Dermis microvascular lymphatic vessel endothelial cell (primary cell): ENCODE measurements at places on chromosomes 12 and 14. TPM values are rescaled to one million over a fixed set of nuclear protein-coding genes. Genes with fewer than 3 reads are reported as not detected.
A peak's percentile ranks its signal among the peaks of the same experiment; 100 is the strongest.

DNA sequence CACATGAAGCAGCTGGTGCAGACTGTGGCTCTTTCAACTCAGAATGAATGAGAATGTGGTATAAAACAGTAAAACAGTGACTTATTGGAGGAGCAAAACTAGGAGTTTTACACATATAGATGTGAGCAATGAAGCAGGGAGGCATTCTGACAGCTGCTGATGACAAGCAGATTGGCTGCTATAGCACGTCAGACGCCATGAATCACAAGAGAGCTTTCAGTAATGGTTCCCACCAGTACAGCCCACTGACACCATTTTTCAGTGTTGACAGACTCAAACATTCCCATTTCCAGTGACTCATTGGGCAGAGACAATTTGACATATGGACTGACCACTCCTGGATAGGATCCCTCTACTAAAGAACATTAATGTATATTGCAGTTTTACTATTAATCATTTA lies 24.6 kb upstream of the FSCB start:
- no peak for DNase-seq

DNA sequence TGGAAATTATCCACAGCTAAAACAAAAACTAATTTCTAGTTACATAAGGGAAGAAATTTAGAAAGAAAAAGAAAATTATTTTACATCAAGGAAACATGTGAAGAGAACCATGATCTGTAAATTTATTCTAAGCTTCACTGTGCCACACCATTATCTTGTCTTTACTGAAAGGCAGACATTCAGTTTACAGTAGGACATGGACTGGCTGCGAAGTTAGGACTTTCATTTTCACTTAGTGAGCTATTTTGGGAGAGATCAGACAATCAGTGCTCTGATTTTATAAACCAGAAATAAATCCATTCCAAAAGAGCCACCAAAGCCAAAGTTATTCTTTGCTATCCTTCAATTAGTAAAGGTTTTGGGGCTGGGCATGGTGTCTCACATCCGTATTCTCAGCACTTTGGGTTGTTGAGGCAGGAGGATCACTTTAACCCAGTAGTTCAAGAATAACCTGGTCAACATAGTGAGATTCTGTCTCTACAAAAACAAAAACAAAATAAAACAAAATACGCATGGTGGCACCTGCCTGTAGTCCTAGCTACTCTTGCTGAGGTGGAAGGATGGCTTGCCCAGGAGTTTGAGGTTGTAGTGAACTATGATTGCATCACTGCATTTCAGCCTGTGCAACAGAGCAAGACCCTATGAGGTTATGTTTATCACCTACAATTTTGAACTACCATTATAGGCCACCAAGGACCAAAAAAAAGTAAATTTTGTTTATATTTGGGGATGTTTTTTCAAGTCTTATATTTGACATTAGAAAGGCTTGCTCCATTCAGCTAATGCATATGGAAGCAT lies 1084.8 kb upstream of the ATXN7L3B start:
- no peak for DNase-seq

GRCh38 chr14:90521084-90521929 lies 124.5 kb downstream of the CALM1 start:
- DNase-seq = no peak

DNA sequence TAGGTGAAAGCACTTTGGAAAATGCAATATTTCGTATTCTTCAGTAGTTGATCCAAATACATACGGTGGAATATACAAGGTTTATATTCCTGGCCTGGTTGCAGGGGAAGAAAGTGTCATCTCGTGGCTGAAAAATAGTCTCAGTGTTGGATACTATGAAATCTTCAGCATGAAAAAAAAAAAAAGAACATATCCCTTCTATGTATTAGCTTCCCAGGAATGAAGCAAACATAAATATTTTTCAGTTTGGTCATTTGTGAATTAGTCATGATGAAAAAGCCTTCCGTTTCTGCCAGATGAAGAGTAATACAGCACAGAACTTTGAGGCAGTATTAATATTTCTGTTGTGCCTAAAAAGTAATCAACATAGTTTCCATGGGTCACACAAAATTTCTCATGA lies 36.7 kb downstream of the FLRT2 start:
- DNase-seq = peak; percentile 35

GRCh38 chr14:95536671-95537070 lies 1.8 kb downstream of the GLRX5 start:
- no peak for DNase-seq

GRCh38 chr14:28719130-28719529 lies 47.5 kb upstream of the FOXG1 start:
- DNase-seq = no peak

GRCh38 chr14:49853572-49854375 lies 1.2 kb upstream of the NEMF start:
- DNase-seq = peak; percentile 82

- no peak for DNase-seq
Observed at GRCh38 chr12:105850103-105850968, 288.4 kb downstream of the NUAK1 start.

GRCh38 chr12:60644076-60644475 lies 1048.2 kb downstream of the SLC16A7 start:
- DNase-seq = no peak

DNA sequence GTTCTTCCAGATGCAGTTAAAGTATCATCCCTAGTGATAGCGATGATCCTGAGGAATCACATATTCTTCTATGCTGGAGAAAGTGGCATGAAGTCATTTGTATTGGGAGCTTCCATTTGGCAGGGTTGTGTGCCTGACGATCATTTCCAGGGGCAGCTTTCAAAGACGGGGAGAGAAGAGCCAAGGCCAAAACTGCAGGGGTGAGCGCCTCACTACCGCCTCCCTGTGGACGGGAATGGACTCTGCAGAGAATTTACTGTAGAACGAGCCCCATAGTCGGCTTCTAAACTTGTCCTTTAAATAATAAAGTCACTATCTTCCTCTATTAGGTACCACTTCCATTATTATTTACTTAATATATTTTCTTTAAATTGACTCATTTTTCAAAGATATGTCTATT lies 555.9 kb upstream of the TMEM132C start:
- DNase-seq = no peak

DNA sequence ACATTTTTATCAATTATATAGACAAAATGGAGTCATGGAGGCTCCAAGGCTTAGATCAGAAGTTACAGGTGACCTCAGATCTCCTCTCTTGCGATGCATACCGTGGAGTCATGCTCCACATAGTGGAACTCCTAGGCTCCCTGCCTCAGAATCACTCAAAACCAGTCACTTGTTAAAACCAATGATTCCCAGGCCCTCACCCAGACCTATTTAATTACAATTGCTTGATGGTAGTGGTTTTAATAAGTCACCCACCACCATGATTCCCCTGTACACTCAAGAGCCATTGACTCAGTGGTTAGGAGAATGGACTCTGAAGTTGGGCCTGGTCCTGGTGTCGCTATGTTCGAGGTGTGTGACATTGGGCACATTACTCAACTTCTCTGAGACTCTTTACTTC lies 26.9 kb downstream of the IFNG-AS1 start:
- DNase-seq = no peak

- DNase-seq = peak; percentile 86
Observed at GRCh38 chr12:46124848-46125619, 134.7 kb upstream of the SCAF11 start.

- no peak for DNase-seq
Observed at GRCh38 chr12:18681818-18682217, 56.0 kb downstream of the PLCZ1 start.

DNA sequence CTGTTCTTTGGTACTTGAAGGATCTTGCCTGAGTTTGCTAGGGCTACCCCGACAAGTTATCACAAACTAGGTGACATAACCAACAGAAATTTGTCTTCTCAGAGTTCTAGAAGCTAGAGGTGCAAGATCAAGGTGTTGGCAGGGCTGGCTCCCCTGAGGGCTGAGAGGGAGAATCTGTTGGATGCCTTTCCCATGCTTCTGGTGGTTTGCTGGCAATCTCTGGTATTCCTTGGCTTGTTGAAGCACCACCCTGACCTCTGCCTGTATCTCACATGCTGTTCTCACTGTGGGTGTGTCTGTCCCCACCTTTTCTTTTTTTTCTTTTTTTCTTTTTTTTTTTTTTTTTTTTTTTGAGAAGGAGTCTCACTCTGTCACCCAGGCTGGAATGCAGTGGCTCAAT lies 81.2 kb downstream of the VCPKMT start:
- DNase-seq = no peak

DNA sequence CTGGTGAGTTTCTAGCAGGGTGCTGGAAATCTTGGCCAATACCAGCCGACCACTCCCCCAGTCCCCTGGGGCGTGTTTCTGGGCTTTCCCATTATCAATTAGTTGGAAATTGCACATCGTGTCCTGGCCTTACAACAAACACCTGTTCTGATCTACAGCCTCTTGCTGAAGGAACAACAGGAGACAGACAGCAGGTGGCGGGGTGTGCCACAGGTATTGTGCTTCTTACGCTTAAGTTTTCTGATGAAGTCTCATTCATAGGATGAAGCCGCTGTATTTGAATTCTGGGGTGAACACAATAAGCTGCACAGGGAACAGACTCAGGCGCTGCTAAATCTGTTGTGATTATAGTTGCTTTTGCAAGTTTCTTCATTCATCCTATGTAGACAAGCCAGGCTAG lies 703 bp downstream of the HIGD1C start:
- no peak for DNase-seq

- no peak for DNase-seq
Observed at GRCh38 chr12:117143008-117143532, 43.9 kb upstream of the TESC start.

GRCh38 chr14:92677955-92678354 lies 70.5 kb downstream of the LGMN start:
- DNase-seq = no peak

DNA sequence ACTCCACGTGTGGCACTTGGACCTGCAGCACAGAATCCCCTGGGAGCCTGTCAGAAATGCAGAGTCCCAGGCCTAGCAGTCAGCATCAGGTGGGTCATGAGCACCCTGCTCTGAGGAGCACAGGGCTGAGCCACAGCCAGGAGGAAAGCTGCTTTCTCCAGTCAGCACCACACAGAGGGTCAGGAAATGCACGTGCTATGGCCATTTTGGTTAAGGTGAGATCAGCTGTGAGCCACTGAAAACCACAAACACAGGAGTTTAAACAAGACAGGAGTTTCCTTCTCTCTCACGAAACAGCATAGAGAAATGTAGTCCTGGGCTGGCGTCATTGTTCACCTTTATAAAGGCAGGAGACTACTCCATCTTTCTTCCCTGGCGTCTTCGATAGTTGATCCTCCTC lies 204.5 kb upstream of the SFSWAP start:
- DNase-seq = no peak

GRCh38 chr12:2613326-2614073 lies 181.3 kb upstream of the FKBP4 start:
- peak; percentile 39 for DNase-seq

DNA sequence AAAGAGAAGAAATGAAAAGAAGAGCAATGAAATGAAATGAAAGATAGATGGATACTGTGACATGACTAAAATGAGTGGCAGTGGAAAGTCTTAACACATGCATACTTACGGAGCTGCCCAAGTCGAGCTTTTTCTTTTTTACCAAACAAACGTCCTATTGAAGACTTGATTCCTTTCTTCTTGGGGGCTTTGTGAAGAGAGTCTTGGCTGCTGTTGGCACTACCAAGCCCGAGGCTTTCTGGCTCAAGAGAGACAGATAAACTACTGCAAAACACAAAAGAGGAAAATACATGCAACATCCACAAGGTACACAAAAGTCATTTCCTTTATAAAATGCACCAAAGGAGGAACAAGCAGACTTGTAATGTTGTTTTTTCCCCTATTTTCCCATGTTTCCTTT lies 261.2 kb downstream of the ACSS3 start:
- no peak for DNase-seq

GRCh38 chr12:92989715-92990484 lies 60.8 kb upstream of the EEA1 start:
- no peak for DNase-seq

- no peak for DNase-seq
Observed at GRCh38 chr12:70180130-70180529, 63.1 kb upstream of the CNOT2 start.

DNA sequence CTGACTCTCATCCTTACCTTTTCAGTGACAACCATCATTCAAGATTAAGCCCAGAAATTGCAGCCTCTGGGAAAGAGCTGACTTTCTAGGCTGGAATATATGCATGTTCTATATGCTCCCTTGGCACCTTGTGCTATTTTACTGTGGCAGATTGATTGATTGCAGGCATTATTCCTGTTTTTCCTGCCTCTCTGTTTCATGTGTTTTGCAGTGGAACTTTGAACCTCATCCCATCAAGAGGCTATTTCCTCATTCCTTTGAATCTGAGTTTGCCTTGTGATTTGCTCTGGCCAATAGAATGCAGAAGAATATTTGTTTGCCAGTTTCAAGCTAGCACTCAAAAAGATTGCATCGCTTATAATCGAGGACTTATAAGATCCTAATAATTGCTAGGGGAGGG lies 174.8 kb upstream of the DCN start:
- DNase-seq = no peak

DNA sequence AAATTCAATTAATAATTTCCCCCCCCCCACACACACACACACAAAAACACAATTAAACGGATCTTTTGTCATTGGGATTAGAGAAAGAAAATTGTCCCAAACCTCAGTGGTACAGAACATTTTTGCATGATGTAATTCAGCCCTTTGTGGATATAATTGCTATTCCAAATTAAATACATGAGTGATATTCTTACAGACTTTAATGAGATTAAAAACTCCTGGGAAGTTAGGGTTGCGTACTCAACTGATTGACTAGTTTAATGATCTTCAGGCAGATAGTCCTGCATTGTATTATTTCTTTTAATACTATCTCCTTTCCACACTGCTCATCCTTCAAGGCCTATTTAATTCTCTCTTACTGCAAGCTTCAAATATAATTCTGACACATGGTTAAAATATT lies 711.8 kb upstream of the LRFN5 start:
- DNase-seq = no peak

GRCh38 chr12:119570771-119571170 lies 22.8 kb upstream of the TMEM233 start:
- DNase-seq = no peak

DNA sequence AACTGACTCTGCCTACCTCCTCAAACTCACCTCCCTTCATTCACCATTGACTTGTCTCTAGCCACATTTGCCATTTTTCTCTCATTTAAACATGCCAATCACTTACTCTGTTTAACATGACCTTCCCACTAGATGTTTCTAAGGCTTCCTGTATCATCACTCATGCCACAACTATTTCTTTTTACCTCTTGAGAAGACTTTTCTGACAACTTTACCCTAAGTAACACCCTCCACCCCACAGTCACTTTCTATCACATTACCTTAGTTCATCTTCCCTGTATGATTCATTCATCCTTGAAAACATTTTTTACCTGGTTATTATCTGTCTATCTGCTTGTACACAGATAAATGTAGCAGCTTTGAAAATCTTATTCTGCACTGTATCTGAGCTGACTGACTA lies 19.4 kb downstream of the PLCZ1 start:
- DNase-seq = no peak

The DNAAF2 gene
- 7.2 and 7.8 TPM in 2 replicates for total RNA-seq

The RPL10L gene
- total RNA-seq = not detected in 2 replicates

The AGAP2 gene
- total RNA-seq = 0.26 and 0.51 TPM in 2 replicates

The SDR9C7 gene
- total RNA-seq = not detected in 2 replicates

The TMED10 gene
- total RNA-seq = 215 and 263 TPM in 2 replicates

The TSPAN19 gene
- total RNA-seq = 0.13 TPM in 2 replicates

The BMAL2 gene
- 25.4 and 31.8 TPM in 2 replicates for total RNA-seq

The COX8C gene
- not detected in 2 replicates for total RNA-seq

The LRRC43 gene
- 1.1 and 1.5 TPM in 2 replicates for total RNA-seq

The BDKRB2 gene
- total RNA-seq = under 0.01 and 0.26 TPM in 2 replicates

The RHEBL1 gene
- total RNA-seq = 1.9 and 2.2 TPM in 2 replicates

The COQ5 gene
- total RNA-seq = 16.6 and 25.7 TPM in 2 replicates

The NAV3 gene
- 2.3 and 10.8 TPM in 2 replicates for total RNA-seq

The ENDOU gene
- total RNA-seq = under 0.01 TPM in 2 replicates
